ENCODE measurements at places on chromosomes 5 and 9. TPM values are rescaled to one million over a fixed set of nuclear protein-coding genes. Genes with fewer than 3 reads are reported as not detected.

The IL4 gene
- not detected for total RNA-seq

The ZFP2 gene
- 2.9 TPM for total RNA-seq

The QSOX2 gene
- total RNA-seq, result 17.3 TPM

The PCDHA5 gene
- not detected for total RNA-seq

The MEIKIN gene
- total RNA-seq, result not detected

The BHMT gene
- total RNA-seq, result 0.88 TPM

The KIF4B gene
- total RNA-seq, result not detected

The PCDHGB2 gene
- 1.2 TPM for total RNA-seq

The RNF224 gene
- not detected for total RNA-seq

The PCDHA11 gene
- 1.2 TPM for total RNA-seq

DNA sequence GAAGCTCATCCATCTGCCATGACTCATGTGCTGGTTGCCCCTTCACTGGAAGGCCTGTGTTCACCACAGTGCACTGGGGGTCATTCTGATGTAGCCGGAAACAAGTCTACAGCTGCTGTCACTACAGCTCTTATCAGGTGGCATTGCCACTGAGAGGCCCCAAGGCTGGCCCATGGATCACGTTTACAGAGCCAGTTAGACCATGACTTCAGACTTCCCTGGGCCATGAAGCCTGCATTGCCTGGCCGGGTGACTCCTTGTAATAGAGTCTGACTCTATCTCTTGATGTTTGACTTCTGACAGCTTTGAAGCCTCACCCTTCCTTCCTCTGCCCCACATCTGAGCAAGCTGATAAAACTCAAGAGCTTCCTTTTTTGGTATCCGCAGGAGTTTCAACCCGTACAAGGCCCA, 473.5 kb upstream of the DAP start:
- no peak for DNase-seq

GRCh38 chr9:99466104-99466503, 244.0 kb downstream of the SEC61B start:
- DNase-seq, result no peak

DNA sequence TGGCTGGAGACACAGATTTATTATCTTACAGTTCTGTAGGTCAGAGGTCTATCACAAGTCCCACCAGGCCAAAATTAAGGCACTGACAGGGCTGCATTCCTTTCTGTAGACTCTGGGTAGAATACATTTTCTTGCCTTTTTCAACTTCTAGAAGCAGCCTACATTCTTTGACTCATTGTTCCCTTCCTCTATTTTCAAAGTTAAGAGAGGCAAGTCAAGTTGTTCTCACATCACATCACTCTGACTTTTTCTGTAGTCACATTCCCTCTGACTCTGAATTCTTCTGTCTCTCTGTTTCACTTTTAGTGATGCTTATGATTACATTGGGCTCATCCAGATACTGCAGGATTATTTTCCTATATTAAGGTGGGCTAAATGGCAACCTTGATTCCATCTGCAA, 119.0 kb downstream of the MELK start:
- DNase-seq, result no peak

DNA sequence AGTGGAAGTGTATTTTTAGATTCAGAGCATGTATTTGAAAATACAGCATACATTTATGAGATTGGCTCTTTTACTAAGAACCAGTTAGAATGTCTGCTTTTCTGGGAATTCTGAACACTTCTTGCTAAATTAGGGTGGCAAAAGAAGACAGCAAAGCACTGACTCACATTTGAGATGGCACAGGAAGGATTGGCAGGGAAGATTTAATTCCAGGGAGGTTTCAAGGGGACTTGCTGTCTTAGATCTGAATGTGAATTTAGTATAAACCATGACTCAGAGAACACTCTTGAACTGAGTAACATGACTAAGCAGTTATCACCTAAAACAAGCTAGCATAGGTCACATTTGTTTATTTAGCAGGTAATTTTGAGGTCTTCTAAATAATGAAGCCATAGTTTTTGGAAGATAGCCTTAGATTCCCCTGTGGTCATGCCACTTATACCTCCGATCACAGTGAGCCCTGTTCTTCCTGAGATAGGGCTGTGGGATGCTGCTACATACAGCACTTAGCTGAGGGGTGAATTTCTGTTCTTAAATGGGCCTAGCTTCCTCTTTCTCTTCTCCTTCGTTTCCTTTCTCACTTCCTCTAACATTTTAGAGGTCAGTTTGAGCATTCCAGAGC, 173.8 kb downstream of the PCSK1 start:
- DNase-seq, result peak; percentile 37

- no peak for DNase-seq
Measured at GRCh38 chr5:140054086-140054689, 11.1 kb upstream of the NRG2 start.

DNA sequence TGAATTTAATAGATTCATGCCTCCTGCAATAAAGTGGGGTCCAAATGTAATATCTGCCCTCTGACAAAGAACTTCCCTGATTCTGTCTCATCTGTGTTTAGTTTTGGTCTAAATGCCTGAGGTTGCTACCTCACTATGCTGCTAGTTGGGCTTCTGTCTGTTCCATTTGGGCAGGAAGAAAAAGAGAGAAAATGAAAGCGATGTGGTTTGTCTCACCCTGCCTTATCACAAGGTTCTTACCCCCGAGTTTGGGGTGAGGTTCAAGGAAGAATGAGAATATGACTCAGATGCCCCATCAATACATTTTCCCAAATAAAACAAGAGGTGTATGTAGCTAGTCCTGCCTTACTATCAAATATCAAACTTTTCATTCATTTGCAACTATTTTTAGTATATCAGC, 132.1 kb upstream of the MTAP start:
- no peak for DNase-seq

- DNase-seq, result no peak
Measured at GRCh38 chr5:11482011-11482410, 422.2 kb downstream of the CTNND2 start.

DNA sequence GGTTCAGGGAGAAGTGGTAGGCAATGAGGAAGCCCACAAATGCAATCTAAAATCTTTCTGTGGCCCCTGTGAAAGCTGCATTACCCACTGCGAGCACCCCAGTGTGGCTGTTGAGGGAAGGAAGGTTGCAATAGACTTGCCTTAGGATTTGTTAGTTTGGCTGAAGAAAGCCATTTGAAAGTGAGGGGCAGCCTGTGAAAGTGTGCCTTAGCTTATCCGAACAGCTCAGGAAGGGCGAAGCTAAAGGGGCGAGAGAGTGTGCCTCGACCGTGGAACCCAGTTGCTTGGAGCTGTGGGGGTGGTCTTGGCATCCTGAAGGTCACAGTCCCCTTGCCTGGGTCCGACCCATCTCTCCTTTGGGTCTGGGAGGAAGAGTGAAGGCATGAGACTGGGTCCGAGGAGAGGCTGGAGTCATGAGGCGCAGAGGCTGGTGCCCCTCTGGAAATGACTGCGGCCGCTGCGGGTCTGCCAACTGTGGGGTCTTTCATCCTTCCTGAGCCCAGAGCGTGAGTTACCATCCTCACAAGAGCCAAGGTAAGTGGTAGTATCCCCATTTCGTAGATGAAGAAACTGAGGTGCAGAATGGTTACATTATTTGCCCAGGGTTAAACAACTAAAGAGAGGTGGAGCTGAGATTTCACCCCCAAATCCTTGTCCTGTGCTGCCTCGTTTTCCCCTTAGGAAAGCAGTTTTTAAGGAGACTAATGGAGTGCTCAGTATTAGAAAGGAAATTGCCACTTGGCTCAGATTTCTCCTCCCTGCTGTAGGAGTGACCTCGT, 24.4 kb downstream of the SLC25A25 start:
- no peak for DNase-seq

- peak; percentile 97 for DNase-seq
Measured at GRCh38 chr9:34185778-34186551, 7.1 kb downstream of the UBAP1 start.

- no peak for DNase-seq
Measured at GRCh38 chr5:151619812-151620460, 28.8 kb upstream of the FAT2 start.

- no peak for DNase-seq
Measured at GRCh38 chr9:132762896-132763295, 92.6 kb downstream of the GTF3C4 start.

DNA sequence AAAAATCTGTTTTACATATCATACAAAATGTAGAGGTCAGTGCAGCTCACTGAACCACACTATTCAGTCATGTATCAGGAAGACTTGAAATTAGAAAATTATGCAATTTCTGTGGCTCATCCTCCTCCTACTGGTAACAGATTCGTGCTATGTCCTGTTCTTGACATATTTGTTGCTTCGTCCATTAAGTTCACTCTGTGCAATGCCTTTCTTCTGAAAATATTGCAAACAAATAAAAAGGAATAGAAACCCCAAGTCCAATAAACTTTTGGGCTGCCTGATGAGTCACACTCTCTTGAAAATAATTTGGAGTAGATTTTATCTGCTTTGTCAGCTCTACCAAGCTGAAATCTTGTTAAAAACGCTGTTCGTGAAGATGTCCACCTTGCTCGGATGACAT, 391.2 kb downstream of the RAB3C start:
- no peak for DNase-seq

- no peak for DNase-seq
Measured at GRCh38 chr5:150313501-150313900, 10.8 kb upstream of the ARSI start.

Measured in kidney epithelial cell (primary cell).